ENCODE measurements at places on chromosomes 5 and 9. TPM values are rescaled to one million over a fixed set of nuclear protein-coding genes. Genes with fewer than 3 reads are reported as not detected.

The BAAT gene
- 0.10 TPM for total RNA-seq

The NPR3 gene
- 0.23 TPM for total RNA-seq

The SOWAHA gene
- total RNA-seq: 0.08 TPM

The NMUR2 gene
- total RNA-seq: not detected

The MELK gene
- total RNA-seq: 86.3 TPM

The WDR38 gene
- total RNA-seq: not detected

The ROR2 gene
- not detected for total RNA-seq

The OLFM1 gene
- not detected for total RNA-seq

The IL13 gene
- total RNA-seq: not detected

The SPOCK1 gene
- total RNA-seq: not detected

The IL5 gene
- total RNA-seq: not detected

The ALAD gene
- total RNA-seq: 13.3 TPM

The FAM153A gene
- 0.41 TPM for total RNA-seq

DNA sequence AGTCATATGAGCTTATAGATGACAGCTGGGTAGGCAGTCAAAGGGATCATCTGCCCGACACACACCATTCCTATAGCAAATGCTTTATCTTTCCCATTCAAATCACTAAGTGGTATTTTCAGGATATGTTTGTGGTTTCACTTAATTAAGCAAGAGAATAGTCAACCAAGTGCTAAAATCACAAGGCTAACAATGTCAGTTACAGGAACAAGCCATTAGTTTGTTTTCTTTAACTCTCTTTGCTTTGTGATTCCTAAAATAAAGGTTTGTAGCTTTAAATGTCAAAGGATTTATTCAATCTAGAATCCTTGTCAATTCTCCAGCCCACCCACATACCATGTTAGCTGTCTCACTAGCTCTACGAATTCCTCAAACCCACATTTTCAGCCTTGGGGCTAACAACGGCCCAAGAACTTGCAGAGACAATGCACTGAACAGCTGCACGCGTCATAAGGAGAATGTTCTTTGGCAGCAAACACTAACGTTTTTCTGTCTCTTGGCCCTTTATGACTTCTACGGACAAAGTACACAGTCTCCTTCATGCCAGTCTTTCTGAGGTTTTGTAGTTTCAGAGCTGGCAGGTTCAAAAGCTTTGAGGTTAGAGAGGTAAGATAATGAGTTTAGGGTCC is 56.6 kb downstream of the ELAVL2 start:
- no peaks in the 10 kb centered on the region for H3K36me3 ChIP-seq
- peaks cover 58% of the 10 kb centered on the region for H3K4me1 ChIP-seq
- peak overlapping the region; percentile 35 for H3K4me3 ChIP-seq
- peak overlapping the region; percentile 92 for H3K27ac ChIP-seq
- H3K27me3 ChIP-seq: no peaks in the 10 kb centered on the region
- peak; percentile 98 for DNase-seq

DNA sequence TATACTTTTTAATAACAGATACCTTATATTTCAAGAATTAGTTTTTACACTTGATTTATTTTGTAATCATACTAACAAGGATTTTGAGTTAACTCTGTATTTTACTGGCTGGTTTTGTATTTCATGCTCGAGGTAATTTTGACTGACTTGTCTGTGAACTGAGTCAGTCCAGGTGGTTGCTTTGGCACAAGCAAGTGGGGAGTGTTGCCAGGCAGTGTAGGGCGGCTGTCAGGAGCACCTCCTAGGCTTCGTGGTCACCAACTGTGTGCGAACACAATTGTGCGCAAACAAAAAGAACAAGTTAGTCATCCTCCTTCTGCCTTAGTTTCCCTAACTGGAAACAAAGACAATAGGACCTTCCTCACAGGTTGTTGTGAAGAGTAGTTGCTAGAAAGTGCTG is 286.3 kb downstream of the ADGRV1 start:
- no peak for DNase-seq
- H3K27me3 ChIP-seq: no peaks in the 10 kb centered on the region
- H3K4me1 ChIP-seq: no peaks in the 10 kb centered on the region
- H3K4me3 ChIP-seq: no peak overlapping the region
- H3K36me3 ChIP-seq: no peaks in the 10 kb centered on the region

DNA sequence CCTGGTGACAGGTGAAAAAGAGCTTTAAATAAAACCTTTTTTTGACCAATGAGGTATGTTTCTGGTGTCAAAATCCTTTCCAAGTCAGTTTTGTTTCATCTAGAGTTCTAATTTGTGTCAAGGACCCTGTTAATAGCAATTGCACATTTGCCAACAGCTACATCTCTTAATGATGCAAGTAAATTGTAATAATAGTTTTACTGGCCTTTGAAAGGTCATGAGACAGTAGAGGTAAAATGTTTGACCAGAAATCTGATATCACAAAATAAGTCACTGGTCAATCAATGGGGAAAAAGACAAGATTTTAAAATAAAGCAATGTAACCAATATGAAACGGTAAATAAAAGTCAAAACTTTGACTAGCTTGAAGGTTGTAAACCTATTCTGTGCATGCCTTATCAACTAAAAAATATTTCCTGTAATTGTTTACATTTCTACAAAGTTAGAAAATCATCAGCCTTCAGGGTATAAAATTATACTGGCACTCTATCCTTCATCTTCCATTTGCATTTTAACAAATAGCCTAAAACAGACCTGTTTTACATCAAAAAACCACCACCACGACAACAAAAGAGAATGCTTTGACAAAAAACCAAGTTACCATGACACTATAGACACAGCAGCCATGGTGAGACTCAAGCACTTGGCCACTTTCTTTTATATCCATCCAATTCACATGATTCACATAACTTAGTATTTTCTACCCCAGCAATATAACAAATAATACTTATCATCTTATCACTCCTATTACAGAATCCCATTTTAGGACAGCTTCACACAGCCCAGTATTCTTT is 3.0 kb downstream of the NADK2 start:
- H3K27me3 ChIP-seq: no peaks in the 10 kb centered on the region
- no peak overlapping the region for H3K4me3 ChIP-seq
- H3K4me1 ChIP-seq: peaks cover 22% of the 10 kb centered on the region
- no peak for DNase-seq

DNA sequence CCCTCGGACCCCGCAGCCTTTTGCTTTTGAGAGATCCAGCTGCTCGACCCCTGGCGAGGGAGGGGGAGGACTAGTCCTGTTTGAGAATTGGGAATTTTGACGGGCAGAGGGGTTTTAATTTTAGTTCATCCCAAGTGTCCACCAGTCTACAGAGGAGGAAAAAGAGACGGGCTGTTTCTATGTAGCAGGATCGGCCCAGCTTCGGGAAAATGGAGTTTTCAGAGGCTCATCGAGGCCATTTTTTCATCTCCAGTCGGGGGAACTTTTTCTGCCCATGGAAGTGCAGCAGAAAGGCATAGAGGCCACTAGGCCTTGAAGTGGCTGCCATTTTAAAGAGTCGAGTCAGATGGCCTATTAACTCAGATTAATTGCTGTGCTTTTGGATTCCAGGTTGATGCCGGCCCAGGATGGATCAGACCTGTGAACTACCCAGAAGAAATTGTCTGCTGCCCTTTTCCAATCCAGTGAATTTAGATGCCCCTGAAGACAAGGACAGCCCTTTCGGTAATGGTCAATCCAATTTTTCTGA is 1.2 kb downstream of the NSD1 start:
- no peaks in the 10 kb centered on the region for H3K36me3 ChIP-seq
- no peak for DNase-seq
- H3K27me3 ChIP-seq: no peaks in the 10 kb centered on the region
- H3K4me1 ChIP-seq: no peaks in the 10 kb centered on the region
- peak overlapping the region; percentile 88 for H3K27ac ChIP-seq

- H3K27ac ChIP-seq: no peak overlapping the region
- H3K36me3 ChIP-seq: no peaks in the 10 kb centered on the region
- H3K4me3 ChIP-seq: no peak overlapping the region
- peaks cover 3% of the 10 kb centered on the region for H3K4me1 ChIP-seq
- H3K27me3 ChIP-seq: no peaks in the 10 kb centered on the region
These were observed 67.0 kb upstream of the GNE start for GRCh38 chr9:36325081-36325828.

DNA sequence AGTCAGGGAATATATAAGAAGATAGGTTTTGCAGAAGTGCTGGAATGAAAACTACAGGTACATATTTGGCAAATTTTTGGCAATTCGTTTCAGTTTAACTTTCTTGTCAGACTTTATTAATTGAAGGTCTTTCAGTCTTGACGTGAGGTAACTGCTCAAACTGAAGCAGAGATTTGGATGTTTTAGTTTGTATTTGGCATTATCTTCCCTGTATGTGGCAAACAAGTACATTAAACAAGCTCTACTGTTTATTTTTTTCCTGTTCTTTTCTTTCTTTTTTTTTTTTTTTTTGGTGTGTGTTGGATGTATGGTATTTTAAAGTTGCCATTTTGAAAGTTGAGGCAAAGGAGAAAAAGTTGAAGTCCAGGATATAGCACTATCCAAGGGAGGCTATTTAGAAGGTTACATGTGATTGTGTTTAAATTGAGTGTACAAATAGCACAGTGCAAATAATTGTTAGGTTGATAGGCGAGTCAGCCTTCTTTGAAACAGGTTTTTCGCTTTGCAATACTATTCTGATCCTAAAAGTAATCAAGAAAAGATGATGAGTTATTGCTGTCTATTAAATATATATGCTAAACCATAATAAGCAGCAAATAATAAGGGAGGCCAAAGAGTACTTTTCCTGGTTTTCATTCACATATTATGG is 2.2 kb downstream of the PBX3 start:
- H3K27me3 ChIP-seq: no peaks in the 10 kb centered on the region
- peaks cover 47% of the 10 kb centered on the region for H3K36me3 ChIP-seq
- H3K4me3 ChIP-seq: peak overlapping the region; percentile 89

GRCh38 chr9:13239208-13239607 is 40.3 kb downstream of the MPDZ start:
- H3K4me1 ChIP-seq: peaks cover 5% of the 10 kb centered on the region
- peak overlapping the region; percentile 18 for H3K27ac ChIP-seq
- no peaks in the 10 kb centered on the region for H3K27me3 ChIP-seq
- no peak overlapping the region for H3K4me3 ChIP-seq
- H3K36me3 ChIP-seq: peaks cover 11% of the 10 kb centered on the region

DNA sequence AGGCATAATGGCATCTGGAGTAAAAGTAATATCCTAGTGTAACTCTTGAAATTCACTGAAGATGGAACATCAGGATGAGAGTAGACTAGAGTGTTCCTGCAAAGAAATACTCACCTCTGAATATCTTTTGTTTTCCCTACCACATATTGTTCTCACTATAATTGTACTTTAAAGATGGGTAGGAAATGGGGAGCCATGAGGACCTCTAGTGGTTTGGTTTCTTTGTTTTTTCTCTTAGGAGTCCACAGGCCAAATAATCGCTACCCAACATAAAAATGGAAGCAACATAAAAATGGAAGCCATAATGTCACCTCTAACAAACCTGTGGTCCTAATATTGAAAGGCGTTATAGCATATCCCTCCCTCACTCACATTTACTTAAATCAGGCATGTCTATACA is 2375.8 kb downstream of the MAT2B start:
- DNase-seq: peak; percentile 4
- no peak overlapping the region for H3K27ac ChIP-seq
- H3K4me1 ChIP-seq: no peaks in the 10 kb centered on the region
- no peaks in the 10 kb centered on the region for H3K27me3 ChIP-seq

GRCh38 chr5:125316915-125317535 is 570.6 kb upstream of the ZNF608 start:
- H3K36me3 ChIP-seq: no peaks in the 10 kb centered on the region
- H3K27me3 ChIP-seq: no peaks in the 10 kb centered on the region
- peak overlapping the region; percentile 52 for H3K27ac ChIP-seq
- no peak for DNase-seq
- H3K4me1 ChIP-seq: peaks cover 15% of the 10 kb centered on the region

GRCh38 chr5:14112998-14113652 is 30.0 kb upstream of the TRIO start:
- DNase-seq: no peak
- no peaks in the 10 kb centered on the region for H3K27me3 ChIP-seq
- no peak overlapping the region for H3K27ac ChIP-seq

- H3K27me3 ChIP-seq: no peaks in the 10 kb centered on the region
- peaks cover 26% of the 10 kb centered on the region for H3K4me1 ChIP-seq
- DNase-seq: no peak
- no peak overlapping the region for H3K27ac ChIP-seq
These were observed 426.6 kb downstream of the ARHGEF28 start for GRCh38 chr5:74052441-74053221.

- no peak overlapping the region for H3K27ac ChIP-seq
- DNase-seq: no peak
- no peak overlapping the region for H3K4me3 ChIP-seq
- no peaks in the 10 kb centered on the region for H3K27me3 ChIP-seq
- no peaks in the 10 kb centered on the region for H3K4me1 ChIP-seq
These were observed 5.1 kb downstream of the RNF14 start for GRCh38 chr5:141973871-141974595.

- no peaks in the 10 kb centered on the region for H3K36me3 ChIP-seq
- no peak overlapping the region for H3K4me3 ChIP-seq
These were observed 70.4 kb downstream of the TRPM6 start for GRCh38 chr9:74817281-74817810.

GRCh38 chr9:87606841-87607521 is 109.3 kb downstream of the DAPK1 start:
- no peaks in the 10 kb centered on the region for H3K27me3 ChIP-seq
- peak; percentile 66 for DNase-seq
- H3K27ac ChIP-seq: peak overlapping the region; percentile 74
- H3K4me1 ChIP-seq: peaks cover 50% of the 10 kb centered on the region
- H3K36me3 ChIP-seq: peaks cover 24% of the 10 kb centered on the region
- no peak overlapping the region for H3K4me3 ChIP-seq

DNA sequence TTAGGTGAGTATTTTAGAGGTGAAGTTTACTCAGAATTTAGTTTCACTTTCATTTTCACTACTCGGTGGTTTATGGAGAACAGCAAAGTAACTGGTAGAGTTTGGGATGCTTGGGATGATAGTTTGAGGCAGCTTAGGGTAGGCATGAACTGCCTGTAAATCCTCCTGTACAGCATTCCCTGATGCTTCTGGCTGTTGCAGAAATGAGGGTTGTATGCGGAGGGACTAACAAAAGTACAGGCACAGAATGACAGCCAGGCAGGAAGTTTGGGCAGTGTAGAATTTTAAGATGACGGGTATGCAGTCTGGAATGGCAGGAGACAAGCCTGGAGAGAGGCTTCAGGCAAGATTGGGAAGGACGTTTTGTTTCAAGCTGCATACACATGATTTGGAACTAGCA is 48.0 kb upstream of the FAM120AOS start:
- no peak overlapping the region for H3K27ac ChIP-seq
- peaks cover 75% of the 10 kb centered on the region for H3K36me3 ChIP-seq
- DNase-seq: no peak
- H3K4me3 ChIP-seq: no peak overlapping the region

DNA sequence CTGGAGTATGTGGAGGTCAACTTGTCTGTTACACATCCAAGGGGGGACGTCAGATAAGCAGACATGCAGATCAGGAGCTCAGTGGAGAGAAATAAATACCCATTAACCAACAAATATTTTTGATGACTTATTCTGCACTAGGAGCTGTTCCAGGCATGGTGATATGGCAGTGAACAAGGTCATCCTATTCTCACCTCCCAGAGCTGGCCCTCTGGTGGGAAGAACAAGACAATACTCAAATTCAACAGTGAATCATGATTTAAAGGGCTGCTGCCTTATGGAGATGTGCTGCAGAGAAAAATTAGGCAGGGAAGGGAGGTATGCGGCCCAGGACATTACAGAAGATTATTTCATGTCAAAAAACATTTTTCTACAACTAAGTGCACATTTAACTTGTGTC is 36.5 kb downstream of the SYK start:
- H3K36me3 ChIP-seq: no peaks in the 10 kb centered on the region
- H3K27me3 ChIP-seq: no peaks in the 10 kb centered on the region
- no peak overlapping the region for H3K27ac ChIP-seq
- no peak overlapping the region for H3K4me3 ChIP-seq
- no peaks in the 10 kb centered on the region for H3K4me1 ChIP-seq
